Thyroid gland (tissue), 4 donors: ENCODE measurements at places on chromosomes 6 and 20.

DNA sequence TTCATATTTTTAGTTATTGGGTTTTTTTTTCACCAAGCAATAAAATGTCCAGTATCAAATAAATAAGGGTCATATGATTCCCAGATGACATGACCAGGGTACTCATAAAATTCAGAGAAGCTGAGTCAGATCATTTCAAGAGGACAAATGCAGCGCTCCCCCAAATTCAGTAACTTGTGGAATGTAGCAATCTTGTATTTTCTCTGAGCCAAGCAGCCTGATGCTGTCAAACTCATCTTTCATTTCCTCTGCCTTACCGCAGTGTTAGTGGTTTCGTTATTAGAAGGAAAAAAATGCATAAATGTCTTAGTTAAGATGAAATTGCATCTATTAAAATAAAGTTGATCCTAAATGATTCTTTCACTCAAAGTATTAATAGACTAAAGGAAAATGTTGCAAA, 57.8 kb upstream of the EDN1 start:
- DNase-seq = no peak

GRCh38 chr6:128179876-128180438, 279.1 kb upstream of the THEMIS start:
- no peak for DNase-seq

DNA sequence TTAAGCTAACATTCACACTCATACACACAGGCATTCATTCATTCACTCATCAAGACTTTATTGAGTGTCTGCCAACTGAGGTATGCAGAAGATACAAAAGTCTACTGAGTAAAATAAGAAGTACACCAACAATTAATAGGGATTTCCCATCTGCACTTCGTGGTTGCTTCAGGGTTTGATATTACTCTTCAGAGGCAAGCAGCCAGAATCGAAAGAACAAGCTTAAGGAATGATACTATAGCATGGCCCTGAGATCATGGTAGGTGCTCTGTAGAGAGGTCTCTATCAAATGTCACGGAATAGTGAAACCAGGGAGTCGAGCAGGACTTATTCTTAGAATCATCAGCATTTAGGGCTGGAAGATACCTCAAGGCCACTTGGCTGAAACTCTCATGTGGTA, 135.4 kb downstream of the NRN1 start:
- no peak for DNase-seq

- no peak for DNase-seq
These were observed 38.4 kb downstream of the BCKDHB start for GRCh38 chr6:80144753-80145315.

GRCh38 chr6:83597051-83597450, 84.7 kb downstream of the PRSS35 start:
- DNase-seq = no peak

DNA sequence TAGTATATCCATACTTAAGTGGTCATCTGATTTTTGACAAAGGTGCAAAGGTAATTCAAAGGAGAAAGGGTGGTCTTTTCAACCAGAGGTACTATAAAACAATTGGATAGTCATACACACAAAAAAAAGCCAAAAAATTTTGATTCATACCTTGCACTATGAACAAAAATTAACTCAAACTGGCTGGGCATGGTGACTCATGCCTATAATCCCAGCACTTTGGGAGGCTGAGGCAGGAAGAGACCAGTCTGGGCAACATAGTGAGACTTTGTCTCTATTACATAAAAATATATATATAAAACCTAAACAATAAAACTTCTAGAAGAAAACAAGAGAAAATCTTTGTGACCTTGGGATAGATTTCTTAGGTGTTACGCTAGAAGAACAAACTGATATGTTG, 43.8 kb upstream of the ADIG start:
- no peak for DNase-seq
